ENCODE measurements at places on chromosomes 11 and 22.
A peak's percentile ranks its signal among the peaks of the same experiment; 100 is the strongest.

- H3K4me1 ChIP-seq: peaks cover 10% of the 10 kb centered on the region
- no peaks in the 10 kb centered on the region for H3K27me3 ChIP-seq
- DNase-seq: no peak
Observed at GRCh38 chr11:6855971-6856541, 6.8 kb upstream of the OR10A2 start.

DNA sequence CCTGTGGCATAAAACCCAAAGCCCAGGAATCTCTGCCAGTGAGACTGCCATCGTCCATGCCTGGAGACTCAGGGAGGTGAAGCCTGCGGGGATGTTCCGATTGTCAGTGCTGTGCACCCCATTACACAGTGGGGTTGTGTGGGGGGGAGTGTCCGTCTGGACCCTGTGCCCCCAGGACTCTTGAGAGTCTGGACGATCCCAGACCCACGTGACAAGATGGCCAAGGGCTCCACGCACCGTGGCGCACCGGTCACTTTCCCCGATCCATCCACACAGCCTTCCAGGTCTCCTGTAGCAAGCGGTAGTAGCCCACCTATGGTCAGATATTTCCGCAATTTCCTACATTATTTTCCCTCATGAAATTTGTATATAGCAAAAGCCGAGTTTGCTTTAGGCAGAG is 20.9 kb upstream of the NRGN start:
- H3K27me3 ChIP-seq: peaks cover 76% of the 10 kb centered on the region
- peaks cover 2% of the 10 kb centered on the region for H3K36me3 ChIP-seq

- no peak for DNase-seq
- no peaks in the 10 kb centered on the region for H3K4me1 ChIP-seq
- no peaks in the 10 kb centered on the region for H3K27me3 ChIP-seq
Observed at GRCh38 chr11:76184551-76184993, 21.7 kb downstream of the WNT11 start.

- no peak for DNase-seq
- H3K27ac ChIP-seq: no peak overlapping the region
- no peaks in the 10 kb centered on the region for H3K27me3 ChIP-seq
- no peaks in the 10 kb centered on the region for H3K36me3 ChIP-seq
- H3K4me3 ChIP-seq: no peak overlapping the region
Observed at GRCh38 chr22:44409974-44410316, 88.1 kb downstream of the RTL6 start.

GRCh38 chr11:11703885-11704284 is 82.1 kb upstream of the GALNT18 start:
- peaks cover 2% of the 10 kb centered on the region for H3K27me3 ChIP-seq
- no peak overlapping the region for H3K27ac ChIP-seq
- H3K4me3 ChIP-seq: no peak overlapping the region
- H3K36me3 ChIP-seq: no peaks in the 10 kb centered on the region
- DNase-seq: no peak

DNA sequence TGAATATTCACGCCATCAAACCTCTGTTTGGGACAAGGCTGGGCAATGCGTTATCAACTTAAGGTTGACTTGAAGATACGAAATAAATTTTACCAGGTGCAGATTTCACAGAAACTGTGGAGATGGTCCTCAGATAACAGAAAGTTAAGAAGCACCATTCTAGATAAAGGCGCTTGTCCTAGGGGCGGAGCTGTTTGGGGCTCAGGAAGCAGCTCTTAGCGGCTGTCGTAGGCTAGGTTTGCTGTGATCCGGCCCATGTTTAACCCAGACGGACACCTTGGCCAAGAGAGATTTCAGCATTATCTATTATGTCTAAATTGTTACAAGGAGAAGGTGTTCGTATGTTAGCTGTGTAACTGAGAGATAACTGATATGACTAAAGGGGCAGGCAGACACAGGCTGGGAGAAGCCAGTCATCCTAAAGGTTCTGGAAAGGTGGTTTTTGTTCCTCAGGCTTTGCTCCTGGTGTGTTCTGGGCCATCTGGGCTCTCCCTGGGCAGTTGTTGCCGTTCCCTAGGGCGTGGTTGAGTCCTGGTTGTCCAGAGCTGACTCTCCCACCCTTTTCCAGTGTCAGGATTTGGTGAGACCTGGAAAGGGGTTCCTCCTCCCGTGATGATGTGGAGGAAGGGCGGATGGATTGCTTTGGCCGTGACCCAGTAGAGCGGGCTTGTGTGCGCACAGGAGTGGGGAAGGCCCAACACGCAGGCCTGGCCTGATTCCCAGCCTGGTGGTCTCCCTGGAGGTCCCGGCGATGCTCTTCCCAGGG is 25.8 kb downstream of the TPCN2 start:
- H3K4me1 ChIP-seq: peaks cover 2% of the 10 kb centered on the region
- DNase-seq: no peak
- H3K27me3 ChIP-seq: no peaks in the 10 kb centered on the region
- H3K27ac ChIP-seq: no peak overlapping the region
- H3K4me3 ChIP-seq: no peak overlapping the region

DNA sequence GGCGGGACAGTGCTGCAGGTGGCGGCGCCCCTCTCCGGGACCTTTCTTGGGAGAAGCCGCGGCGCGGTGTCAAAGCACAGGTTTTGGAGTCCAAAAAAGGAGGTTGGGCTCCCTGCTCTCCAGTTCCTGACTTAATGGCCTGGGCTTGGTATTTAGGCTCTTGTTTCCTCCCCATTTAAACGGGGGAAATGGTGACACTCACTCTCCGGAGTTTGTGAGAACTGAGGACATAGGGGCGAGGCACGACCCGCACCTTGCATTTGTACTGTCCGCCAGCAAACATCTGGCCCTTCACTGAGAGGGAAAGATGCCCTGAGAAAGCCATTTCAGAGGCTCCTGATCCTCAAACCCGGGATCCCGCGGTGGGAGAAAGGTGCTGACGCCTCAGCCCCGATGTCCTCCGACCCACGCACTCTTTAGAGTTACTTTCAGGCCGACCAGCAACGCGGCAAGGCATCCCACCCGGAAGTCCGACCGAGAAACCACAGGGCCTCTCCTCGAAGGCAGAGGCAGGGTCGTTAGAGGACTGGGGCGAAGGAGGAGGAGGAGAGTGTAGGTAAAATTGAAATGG is 2.9 kb upstream of the WDR74 start:
- H3K4me1 ChIP-seq: peaks cover 21% of the 10 kb centered on the region
- DNase-seq: peak; percentile 60
- H3K36me3 ChIP-seq: peaks cover 12% of the 10 kb centered on the region
- H3K27ac ChIP-seq: no peak overlapping the region
- H3K4me3 ChIP-seq: no peak overlapping the region

DNA sequence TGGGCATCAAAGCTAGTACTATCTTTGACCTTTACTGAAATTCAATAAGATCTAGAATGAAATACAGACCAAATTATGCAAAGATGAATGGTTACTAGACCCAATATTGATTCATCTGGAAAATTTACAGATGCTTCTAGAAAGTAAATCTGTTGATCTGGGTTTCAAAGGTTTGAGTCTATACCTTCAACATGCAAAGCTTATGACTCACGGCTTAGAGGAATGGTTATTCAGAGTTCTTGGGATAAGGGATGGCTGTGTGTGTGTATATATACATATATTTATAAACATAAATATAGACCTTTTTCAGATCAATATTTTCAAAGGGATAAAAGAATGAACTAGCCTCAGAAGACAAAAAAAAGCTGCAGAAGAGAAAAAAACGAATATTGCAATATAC is 1.3 kb downstream of the SPTY2D1 start:
- H3K4me1 ChIP-seq: peaks cover 19% of the 10 kb centered on the region
- H3K27me3 ChIP-seq: no peaks in the 10 kb centered on the region
- peaks cover 3% of the 10 kb centered on the region for H3K36me3 ChIP-seq

GRCh38 chr22:32587449-32587848 is 112.8 kb downstream of the FBXO7 start:
- H3K36me3 ChIP-seq: no peaks in the 10 kb centered on the region
- DNase-seq: no peak
- no peaks in the 10 kb centered on the region for H3K27me3 ChIP-seq
- H3K27ac ChIP-seq: no peak overlapping the region
- no peaks in the 10 kb centered on the region for H3K4me1 ChIP-seq

- no peak overlapping the region for H3K4me3 ChIP-seq
- no peaks in the 10 kb centered on the region for H3K4me1 ChIP-seq
- no peaks in the 10 kb centered on the region for H3K36me3 ChIP-seq
- no peak for DNase-seq
Observed at GRCh38 chr11:45500451-45500850, 165.0 kb downstream of the CHST1 start.

DNA sequence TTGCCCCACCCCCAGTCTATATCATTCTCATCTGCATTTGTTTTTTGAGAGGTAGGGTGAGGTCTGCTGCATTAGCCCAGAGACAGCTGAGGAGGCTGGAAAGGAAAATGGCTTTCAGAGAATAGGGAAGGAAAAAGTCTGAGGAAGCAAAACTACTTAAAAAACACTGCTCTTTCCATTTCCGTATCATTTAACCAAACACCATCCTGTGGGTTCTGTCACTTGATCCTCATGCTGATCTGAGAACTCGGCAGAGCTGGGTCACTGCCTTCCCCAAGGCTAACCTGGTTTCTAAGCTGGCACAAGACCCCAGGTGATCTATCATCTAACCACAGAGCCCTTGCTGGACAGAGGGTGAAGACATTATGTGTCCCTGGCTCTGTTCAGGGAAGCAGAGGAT is 1.2 kb downstream of the FOLR2 start:
- H3K27ac ChIP-seq: peak overlapping the region; percentile 37
- H3K4me3 ChIP-seq: peak overlapping the region; percentile 44
- peaks cover 37% of the 10 kb centered on the region for H3K27me3 ChIP-seq
- peaks cover 17% of the 10 kb centered on the region for H3K4me1 ChIP-seq
- no peaks in the 10 kb centered on the region for H3K36me3 ChIP-seq

DNA sequence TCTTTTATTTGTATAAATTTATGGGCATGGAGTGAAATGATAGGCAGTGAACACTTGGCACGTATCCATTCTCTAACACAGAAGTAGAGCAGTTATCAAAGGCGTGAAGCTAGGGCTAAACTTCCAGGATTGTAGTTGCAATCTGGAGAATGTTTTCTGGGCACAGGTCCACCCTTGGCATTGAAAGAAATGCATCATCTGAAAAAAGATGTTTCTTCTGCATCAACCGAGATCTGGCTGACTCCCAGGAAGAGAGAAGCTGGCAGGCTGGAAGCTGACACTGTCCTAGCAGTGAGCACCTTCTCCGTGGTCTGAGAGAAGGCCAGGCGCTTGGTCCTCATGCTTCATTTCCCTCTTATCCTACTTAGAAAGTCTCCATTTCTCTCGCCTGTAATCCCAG is 600.0 kb downstream of the BRD1 start:
- DNase-seq: no peak
- no peaks in the 10 kb centered on the region for H3K36me3 ChIP-seq

- H3K27me3 ChIP-seq: no peaks in the 10 kb centered on the region
- no peak for DNase-seq
- no peak overlapping the region for H3K4me3 ChIP-seq
- peaks cover 12% of the 10 kb centered on the region for H3K36me3 ChIP-seq
- no peak overlapping the region for H3K27ac ChIP-seq
Observed at GRCh38 chr22:42151924-42152635, 21.5 kb upstream of the CYP2D6 start.

DNA sequence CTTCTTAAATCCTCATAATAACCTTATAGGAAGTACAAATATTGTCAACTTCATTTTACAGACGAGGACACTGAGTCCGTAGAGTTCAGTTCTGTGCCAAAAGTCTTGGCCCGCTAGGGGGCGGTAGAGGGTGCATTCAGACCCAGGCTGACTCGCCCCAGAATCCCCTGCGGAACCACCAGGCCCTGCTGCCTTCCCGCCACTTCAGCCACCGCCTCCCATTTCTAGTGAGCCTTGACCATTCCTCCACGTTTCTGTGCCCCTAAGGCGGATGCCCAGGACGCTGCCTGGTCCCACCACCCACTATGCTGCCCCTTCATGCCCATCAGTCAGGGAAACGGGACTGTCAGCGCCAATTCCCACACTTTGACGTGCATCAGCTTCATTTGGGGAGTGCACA is 19.1 kb downstream of the SYT13 start:
- no peak overlapping the region for H3K4me3 ChIP-seq
- H3K4me1 ChIP-seq: no peaks in the 10 kb centered on the region
- no peak for DNase-seq
- peaks cover 20% of the 10 kb centered on the region for H3K27me3 ChIP-seq
- no peaks in the 10 kb centered on the region for H3K36me3 ChIP-seq

DNA sequence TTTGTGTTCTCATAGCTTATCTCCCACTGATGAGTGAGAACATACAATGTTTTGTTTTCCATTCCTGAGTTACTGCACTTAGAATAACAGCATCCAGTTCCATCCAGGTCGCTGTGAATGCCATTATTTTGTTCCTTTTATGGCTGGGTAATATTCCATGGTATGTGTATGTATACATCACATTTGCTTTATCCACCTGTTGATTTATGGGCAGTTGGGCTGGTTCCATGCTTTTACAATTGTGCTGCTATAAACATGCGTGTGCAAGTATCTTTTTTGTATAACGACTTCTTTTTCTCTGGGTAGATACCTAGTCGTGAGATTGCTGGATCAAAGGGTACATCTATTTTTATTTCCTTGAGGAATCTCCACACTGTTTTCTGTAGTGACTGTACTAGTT is 74.8 kb downstream of the ZNF280B start:
- no peaks in the 10 kb centered on the region for H3K36me3 ChIP-seq
- H3K4me3 ChIP-seq: no peak overlapping the region
- no peaks in the 10 kb centered on the region for H3K4me1 ChIP-seq
- DNase-seq: no peak

GRCh38 chr11:17400048-17400775 is 11.8 kb upstream of the KCNJ11 start:
- no peak overlapping the region for H3K27ac ChIP-seq
- peaks cover 10% of the 10 kb centered on the region for H3K27me3 ChIP-seq
- H3K36me3 ChIP-seq: no peaks in the 10 kb centered on the region
- H3K4me1 ChIP-seq: peaks cover 3% of the 10 kb centered on the region
- no peak overlapping the region for H3K4me3 ChIP-seq

DNA sequence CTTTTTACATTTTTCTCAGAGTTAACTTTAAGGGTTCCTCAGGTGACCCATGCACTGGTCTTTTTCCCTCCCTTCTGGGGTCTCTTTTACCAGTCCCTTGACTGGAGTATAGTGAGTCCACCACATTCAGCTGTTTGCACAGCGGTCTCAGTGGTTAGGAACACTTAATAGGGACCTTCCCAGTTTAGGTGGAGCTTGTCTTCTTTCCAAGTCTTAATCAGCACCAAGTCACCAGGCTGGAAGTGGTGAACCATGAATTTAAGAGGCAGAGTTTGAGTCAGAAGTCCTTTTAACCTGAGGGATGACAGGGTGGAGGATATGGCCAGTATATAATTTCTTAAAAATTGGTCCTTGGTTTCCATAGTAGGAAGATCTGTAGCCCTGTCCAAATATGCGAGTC is 349.7 kb upstream of the MPPED2 start:
- H3K27ac ChIP-seq: no peak overlapping the region
- no peaks in the 10 kb centered on the region for H3K27me3 ChIP-seq
- H3K4me3 ChIP-seq: no peak overlapping the region
- no peaks in the 10 kb centered on the region for H3K36me3 ChIP-seq
- DNase-seq: no peak
- no peaks in the 10 kb centered on the region for H3K4me1 ChIP-seq

GRCh38 chr11:104856607-104857006 is 41.7 kb downstream of the CASP12 start:
- H3K4me1 ChIP-seq: peaks cover 5% of the 10 kb centered on the region
- H3K4me3 ChIP-seq: no peak overlapping the region
- H3K27me3 ChIP-seq: no peaks in the 10 kb centered on the region
- DNase-seq: no peak
- H3K36me3 ChIP-seq: no peaks in the 10 kb centered on the region

- H3K4me3 ChIP-seq: no peak overlapping the region
- H3K4me1 ChIP-seq: no peaks in the 10 kb centered on the region
- H3K27me3 ChIP-seq: peaks cover 11% of the 10 kb centered on the region
- H3K27ac ChIP-seq: no peak overlapping the region
- H3K36me3 ChIP-seq: no peaks in the 10 kb centered on the region
Observed at GRCh38 chr11:130831506-130831905, 84.8 kb downstream of the SNX19 start.

GRCh38 chr22:46159777-46160176 is 9.5 kb downstream of the PPARA start:
- H3K27me3 ChIP-seq: no peaks in the 10 kb centered on the region
- no peak overlapping the region for H3K4me3 ChIP-seq
- H3K4me1 ChIP-seq: no peaks in the 10 kb centered on the region
- DNase-seq: no peak
- H3K36me3 ChIP-seq: peaks cover 2% of the 10 kb centered on the region
- H3K27ac ChIP-seq: no peak overlapping the region
